ENCODE measurements at places on chromosomes 3 and 15. TPM values are rescaled to one million over a fixed set of nuclear protein-coding genes. Genes with fewer than 3 reads are reported as not detected.

Gene GPR15
- total RNA-seq: not detected

Gene TTLL13
- under 0.01 TPM for total RNA-seq

Gene EPHA3
- total RNA-seq: 0.81 TPM

Gene GREM1
- total RNA-seq: 78.7 TPM

Data from mesangial cell (primary cell).